ENCODE measurements at places on chromosomes 2 and 18.

DNA sequence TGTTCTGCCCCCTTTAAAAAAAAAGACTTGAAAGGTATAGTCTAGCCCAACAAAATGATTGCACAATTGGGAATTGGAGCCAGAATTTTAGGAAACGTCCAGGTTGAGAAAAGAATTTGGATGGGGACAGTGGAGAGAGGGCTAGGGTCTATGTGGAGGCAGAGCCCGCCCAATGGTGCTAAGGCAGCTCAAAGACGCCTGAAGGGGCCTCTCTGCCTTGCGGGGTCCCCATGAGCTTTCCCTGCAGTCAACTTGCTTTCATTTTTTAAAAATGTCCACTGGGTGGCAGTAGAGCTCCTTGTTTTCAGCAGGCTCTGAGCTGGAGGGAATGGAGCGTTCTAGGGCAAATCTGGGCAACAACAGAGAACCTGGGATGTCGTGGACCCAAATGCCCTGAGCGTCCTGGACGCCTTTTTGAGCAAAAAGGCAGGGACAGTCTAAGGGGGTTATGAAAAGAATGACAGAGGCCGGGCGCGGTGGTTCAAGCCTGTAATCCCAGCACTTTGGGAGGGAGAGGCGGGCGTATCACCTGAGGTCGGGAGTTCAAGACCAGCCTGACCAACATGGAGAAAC lies 40.2 kb upstream of the ITM2C start:
- peak; percentile 81 for DNase-seq

GRCh38 chr2:100895934-100896685 lies 76.2 kb downstream of the NPAS2 start:
- no peak for DNase-seq

DNA sequence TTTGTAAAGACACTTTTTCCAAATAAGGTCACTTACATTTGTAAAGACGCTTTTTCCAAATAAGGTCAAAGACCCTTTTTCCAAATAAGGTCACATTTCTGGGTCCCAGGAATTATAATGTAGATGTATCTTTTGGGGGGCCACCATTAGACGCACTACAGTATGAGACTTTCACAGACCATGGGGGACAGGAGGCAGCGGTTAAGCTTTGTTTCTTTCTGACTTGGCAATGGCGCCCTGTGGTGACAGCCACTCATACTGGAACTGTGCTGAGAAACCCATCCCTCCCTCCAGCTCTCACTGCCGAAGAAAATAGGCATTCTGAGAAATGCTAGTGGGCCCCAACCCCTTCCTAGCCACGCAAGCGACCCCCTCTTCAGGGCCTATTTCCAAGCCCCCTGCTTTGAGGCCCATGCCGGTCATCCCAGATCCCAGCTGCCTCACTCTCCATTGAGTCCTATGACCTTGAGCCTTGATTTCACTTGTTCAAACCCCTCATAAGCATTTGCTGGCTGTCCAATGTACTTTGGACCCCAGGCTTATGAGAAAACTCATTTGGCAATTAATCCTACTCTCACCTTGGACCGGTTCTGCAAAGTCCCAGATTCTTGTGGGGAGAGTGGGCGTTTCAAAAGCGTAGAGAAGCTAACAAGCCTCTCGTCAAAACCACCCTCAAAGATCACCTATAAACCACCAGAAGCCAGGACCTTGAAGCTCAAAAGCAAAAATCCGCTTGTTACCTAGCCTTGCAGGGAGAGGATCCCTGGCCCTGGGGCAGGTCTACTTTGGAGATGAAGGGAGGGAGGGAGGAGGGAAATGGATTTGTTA lies 11.3 kb upstream of the SPATA3 start:
- DNase-seq, result no peak

- no peak for DNase-seq
These were observed 97.7 kb upstream of the CAB39 start for GRCh38 chr2:230614913-230615332.

DNA sequence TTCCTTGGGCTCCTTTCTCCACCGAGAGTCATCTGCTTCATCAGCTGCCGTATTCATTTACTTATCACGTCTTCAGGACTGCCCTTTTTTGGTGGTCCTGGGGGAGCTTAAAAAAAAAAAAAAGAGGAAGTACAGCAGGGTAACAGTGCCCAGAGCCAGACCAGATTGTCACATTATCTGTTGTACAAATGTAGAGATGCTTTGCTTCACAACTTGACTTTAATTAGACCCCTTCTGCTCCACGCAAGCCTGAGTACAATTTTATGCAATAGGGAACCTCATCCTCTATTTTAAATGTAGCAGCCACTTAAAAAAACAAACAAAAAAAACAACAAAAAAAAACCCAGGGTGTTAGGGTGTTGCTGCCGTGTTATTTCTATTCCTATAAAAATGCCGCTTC lies 128.3 kb downstream of the PRPF40A start:
- no peak for DNase-seq

DNA sequence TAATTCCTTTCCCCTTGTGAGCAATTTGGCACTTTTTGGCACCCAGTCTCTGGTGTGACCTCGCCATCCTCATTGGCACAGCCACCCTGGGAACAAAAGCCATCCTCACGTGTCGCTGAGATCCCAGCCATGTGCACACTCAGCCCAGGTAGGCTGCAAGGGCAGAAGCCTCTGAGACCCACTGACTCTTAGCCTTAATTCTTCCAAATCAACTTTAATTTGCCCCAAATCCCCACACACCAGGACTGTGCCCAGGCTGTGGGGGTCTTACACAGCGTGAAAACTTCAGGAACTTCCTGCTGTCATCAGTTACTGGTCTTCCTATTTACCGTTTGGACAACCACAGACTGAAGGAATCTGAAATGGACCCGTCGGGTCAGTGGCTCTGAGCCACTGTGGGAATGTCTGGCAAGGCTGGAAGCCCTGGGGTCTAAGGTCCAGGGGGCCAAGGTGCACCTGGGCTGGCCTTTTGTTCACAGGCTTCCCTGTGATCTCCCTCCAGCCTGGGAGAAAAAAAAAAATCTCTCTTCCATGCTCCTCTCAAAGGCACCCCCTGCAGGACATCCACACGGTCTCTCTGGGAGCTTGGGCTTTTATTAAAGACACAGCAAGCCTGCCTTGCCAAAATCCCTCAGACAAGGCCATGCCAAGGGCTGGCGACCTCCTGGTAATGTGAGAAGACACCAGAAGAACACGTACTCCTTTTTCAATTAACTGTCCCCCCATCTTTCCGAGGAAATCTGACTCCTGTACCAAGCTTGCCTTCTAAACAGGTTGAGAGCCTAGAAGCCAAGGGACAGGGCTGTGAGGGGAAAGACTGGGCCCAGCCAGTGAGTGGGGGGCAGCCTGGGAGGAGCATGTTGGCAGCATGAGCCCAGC lies 42.1 kb upstream of the LAPTM4A start:
- DNase-seq, result peak; percentile 82

- no peak for DNase-seq
These were observed 18.7 kb upstream of the ODC1 start for GRCh38 chr2:10466801-10467200.

DNA sequence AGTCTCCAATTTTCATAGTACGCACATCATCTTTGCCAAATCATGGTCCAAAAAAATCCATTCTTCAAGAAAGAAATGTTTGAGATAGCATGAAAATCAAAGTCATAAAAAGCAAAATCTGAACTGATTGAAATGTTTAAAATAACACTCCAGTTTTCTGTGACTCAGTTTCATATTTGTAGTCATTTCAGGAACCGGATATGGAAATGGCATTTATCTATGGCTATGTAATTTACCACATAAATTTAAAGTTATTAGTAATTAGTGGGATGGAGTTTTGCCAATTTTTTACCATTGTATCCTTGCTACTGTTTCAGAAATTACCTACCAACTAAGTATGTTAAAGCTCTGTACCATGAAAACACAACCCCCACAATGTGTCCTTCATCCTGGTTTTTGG lies 456.6 kb upstream of the ACVR2A start:
- no peak for DNase-seq

GRCh38 chr2:111091811-111092211 lies 28.9 kb upstream of the BCL2L11 start:
- DNase-seq, result no peak

- no peak for DNase-seq
These were observed 48.3 kb upstream of the PLA2R1 start for GRCh38 chr2:160110674-160111239.

- no peak for DNase-seq
These were observed 381.2 kb upstream of the NETO1 start for GRCh38 chr18:73249030-73249429.

DNA sequence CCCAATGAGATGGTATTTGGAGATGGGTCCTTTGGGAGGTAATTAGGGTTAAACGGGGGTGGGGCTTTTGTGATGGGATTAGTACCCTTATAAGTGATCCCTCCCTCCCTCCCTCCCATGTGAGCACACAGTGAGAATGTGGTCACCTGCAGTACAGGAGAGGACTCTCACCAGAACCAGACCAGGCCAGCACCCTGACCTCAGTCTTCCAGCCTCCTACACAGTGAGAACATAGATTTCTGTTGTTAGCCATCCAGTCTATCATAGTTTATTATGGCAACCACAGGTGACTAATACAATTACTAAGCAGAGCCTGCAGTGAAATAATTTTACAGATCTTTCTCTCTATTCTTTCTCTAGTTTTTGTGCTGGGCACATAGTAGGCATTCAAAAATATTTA lies 137.7 kb upstream of the PKDCC start:
- peak; percentile 77 for DNase-seq

GRCh38 chr18:7456376-7456775 lies 110.7 kb upstream of the PTPRM start:
- no peak for DNase-seq

- no peak for DNase-seq
These were observed 57.4 kb downstream of the RAB31 start for GRCh38 chr18:9765501-9765900.

- DNase-seq, result peak; percentile 90
These were observed 602.9 kb downstream of the NYAP2 start for GRCh38 chr2:226002438-226002837.

- no peak for DNase-seq
These were observed 170.3 kb upstream of the SP5 start for GRCh38 chr2:170544817-170545216.

GRCh38 chr2:191341436-191341835 lies 96.2 kb downstream of the MYO1B start:
- no peak for DNase-seq

DNA sequence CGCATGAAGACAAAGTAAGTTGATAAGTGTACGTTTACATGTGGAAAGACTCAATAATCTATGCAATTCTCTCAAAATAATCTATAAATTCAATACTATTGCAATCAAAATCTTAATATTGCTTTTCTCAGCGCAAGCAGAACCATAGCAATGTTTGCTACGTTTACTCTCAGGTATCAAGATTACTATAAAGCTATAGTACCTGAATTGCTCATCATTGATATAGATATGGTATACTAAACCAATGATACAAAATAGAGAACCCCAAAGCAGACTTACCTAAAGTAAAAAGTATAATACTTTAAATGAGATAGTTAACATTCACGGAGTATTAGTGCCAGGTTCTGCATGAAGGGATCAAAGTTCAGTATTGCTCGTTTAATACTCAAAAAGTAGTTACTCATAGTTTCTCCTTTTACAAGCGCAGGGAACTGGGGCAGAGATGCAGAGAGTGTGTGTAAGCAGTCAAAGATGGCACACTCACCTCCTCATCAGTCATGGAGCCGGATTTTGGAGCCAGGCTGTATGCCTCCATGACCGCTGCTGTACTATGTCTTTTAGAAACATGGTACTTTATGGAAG lies 391.0 kb upstream of the ID2 start:
- DNase-seq, result no peak

DNA sequence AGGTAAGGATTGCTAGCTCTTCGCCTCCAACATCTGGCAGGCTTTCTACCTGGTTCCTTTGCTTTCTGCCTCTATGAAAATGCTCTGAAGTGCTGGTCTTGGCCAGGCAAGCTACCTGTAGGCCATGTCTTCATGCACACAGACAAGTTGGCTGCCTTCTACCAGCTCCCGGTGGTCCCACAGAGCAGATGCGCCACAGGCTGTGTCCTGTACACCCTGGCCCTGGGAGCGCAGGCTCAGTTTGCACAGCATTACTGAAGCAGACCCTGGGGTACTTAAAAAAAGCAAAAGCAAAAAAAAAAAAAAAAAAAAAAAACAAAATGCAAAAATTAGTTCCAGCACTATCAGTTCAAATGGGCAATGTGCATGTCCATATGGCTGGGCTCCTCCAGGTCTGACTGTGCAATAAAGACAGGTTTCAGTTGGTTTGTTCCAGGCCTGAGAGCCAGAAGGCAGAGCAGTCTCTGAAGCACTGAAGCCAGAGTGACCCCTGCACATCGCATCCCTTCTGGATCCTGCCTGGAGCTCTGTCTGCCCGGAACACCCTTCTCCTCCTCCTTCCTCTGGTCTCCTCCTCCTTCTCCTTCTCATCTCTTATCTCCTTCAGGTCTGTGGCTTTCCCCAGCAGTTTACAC lies 288.0 kb upstream of the REV1 start:
- DNase-seq, result no peak

GRCh38 chr2:113098041-113098440 lies 29.4 kb upstream of the IL1RN start:
- no peak for DNase-seq

DNA sequence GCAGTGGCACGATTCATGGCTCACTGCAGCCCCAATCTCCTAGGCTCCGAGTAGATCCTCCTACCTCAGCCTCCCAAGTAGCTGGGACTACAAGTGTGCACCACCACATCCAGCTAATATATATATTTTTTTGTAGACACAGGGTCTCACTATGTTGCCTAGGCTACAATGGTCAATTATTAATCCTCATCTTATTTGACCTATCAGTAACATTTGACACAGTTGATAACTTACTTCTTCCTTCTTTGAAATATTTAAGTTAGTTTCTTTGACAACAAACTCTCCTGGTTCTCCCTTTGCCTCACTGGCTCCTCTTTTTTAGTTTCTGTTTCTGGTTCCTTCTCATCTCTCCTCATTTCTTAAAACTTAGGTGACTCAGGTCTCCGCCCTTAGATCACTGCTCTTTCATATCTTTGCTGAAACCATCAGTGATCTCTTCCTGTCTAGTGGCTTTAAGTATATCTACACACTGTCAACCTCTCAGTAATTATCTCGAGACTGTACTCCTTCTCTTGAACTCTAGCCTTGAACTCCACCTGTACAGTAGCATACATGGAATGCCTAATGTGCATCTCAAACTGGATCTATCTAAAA lies 11.5 kb downstream of the PGAP1 start:
- DNase-seq, result no peak

- no peak for DNase-seq
These were observed 26.2 kb downstream of the INPP4A start for GRCh38 chr2:98470851-98471255.

- peak; percentile 87 for DNase-seq
These were observed 102.5 kb downstream of the ATL2 start for GRCh38 chr2:38274286-38275276.

Data from IMR-90 (cell line).